AG09309 (cell line): ENCODE measurements at places on chromosomes 6 and 20.

DNA sequence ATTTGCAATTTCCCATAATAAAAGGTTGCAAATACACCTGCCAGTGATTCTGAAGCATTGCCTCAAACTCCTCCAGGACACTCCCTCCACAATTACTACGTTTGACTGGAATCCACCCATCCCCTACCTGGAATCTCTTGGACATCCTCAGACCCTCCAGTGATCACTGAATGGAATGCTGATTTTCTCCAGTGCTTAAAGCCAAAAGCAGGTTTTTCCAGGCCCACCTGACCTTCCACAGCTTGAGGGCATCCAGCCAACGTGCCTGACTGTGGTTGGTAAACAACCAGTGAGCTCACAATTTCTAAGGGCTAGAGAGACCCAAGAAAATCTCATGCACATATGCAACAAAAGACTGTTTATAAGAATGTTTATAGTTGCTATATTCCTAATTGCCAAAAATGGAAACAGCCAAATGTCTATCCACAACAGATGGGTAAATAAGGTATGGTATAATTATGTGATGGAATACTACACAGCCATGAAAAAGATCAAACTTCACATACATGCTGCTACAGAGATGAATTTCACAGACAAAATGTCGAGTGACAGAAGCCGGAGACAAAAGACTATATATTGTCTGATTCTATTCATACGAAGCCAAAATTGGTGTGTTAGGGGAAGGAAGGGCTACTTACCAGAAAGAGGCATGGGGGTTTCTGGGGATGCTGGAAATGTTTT lies 147.1 kb upstream of the RREB1 start:
- no peak for DNase-seq

DNA sequence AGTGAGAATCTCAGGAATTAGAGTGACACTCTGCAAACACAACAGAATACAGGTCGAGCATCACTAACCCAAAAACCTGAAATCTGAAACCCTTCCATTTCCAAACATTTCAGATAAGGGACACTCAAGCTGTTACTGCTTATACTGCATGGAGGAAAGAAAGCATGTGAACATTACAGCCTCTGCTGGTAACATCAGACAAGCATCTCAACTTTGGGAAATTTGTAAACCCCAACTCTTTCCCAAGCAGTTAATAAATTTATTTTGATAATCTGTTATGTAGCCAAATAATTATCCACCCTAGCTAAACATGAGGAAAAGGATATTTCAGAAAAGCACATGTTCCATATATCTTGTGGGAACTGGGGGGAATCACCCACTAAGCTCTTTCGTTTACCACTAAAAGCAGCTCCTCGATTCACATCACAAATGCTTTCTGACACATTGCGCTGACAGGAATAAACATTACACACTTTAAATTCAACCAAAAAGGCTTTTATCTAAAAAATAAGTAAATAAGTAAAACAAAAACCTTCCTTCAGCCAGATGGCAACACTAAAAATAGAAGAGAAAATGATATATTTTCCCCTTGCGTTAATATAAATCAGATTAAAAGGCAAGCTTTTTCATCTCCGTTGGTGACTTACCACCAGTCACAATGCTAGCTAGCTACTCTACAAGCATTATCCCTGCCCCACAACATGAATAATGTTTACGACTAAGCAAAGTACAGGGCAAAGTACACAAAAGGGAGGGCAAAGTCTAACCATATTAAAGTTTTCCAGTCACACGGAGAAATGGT lies 120.8 kb downstream of the MAP7 start:
- DNase-seq, result no peak

GRCh38 chr6:154766288-154766687 lies 33.1 kb downstream of the SCAF8 start:
- no peak for DNase-seq

GRCh38 chr20:41048461-41049301 lies 20.1 kb downstream of the TOP1 start:
- DNase-seq, result no peak

GRCh38 chr6:74971633-74972032 lies 234.2 kb downstream of the COL12A1 start:
- no peak for DNase-seq

- no peak for DNase-seq
Measured at GRCh38 chr6:105257340-105257739, 77.5 kb upstream of the POPDC3 start.

- DNase-seq, result peak; percentile 10
Measured at GRCh38 chr6:71544028-71544427, 255.4 kb downstream of the OGFRL1 start.

DNA sequence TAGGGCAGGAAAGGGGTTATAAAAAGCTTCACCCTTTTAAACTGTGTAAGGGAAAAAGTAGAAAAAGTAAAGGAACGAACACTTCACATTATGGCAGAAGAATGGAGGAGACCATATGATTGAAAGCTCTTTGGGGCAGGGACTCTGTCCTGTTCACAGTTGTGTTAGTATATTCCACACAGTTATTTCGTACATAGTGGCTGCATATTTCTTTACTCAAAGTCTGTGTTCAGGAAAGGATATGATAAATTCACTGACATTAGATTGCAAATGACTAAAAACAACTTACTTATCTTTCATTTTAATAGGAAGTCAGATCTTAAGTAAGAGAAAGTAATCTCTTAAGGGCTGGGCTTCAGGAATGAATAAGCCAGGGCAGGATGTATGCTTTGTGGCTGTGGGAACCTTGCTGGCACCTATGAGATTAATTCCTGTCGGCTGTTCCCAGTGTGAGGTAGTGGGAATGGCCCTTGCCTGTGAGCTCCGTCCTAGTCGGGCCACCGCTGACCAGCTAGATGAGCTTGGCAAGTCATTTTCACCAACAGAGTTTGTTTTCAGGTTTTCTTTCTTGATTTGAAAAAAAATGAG lies 11.2 kb downstream of the PPP1R14C start:
- DNase-seq, result no peak

GRCh38 chr6:170111816-170112582 lies 178.9 kb downstream of the DLL1 start:
- no peak for DNase-seq

DNA sequence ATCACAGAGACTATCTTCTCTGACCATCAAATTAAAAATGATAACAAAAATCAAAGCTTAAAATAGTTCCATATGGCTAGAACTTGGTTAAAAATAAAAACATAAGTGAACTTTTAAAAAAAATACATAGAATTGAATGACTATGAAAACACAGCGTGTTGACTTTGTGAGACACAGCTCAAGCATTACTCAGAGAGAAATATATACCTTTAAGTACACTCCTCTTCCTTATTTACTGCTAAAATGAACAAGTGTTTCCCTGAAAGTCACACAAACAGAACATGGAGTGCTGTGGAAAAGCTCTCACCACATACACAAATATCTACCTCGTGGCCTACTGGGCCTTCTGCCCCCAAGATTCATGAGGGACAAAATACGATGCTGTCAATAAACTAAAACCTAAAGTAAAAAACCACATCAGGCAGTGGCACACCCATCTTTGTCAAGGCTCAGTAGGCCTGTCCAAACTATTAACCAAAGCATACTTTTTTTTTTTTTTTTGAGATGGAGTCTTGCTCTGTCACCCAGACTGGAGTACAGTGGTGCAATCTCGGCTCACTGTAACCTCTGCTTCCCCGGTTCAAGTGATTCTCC lies 7.5 kb downstream of the FAXC start:
- no peak for DNase-seq

- no peak for DNase-seq
Measured at GRCh38 chr20:47489448-47489872, 12.2 kb upstream of the NCOA3 start.

DNA sequence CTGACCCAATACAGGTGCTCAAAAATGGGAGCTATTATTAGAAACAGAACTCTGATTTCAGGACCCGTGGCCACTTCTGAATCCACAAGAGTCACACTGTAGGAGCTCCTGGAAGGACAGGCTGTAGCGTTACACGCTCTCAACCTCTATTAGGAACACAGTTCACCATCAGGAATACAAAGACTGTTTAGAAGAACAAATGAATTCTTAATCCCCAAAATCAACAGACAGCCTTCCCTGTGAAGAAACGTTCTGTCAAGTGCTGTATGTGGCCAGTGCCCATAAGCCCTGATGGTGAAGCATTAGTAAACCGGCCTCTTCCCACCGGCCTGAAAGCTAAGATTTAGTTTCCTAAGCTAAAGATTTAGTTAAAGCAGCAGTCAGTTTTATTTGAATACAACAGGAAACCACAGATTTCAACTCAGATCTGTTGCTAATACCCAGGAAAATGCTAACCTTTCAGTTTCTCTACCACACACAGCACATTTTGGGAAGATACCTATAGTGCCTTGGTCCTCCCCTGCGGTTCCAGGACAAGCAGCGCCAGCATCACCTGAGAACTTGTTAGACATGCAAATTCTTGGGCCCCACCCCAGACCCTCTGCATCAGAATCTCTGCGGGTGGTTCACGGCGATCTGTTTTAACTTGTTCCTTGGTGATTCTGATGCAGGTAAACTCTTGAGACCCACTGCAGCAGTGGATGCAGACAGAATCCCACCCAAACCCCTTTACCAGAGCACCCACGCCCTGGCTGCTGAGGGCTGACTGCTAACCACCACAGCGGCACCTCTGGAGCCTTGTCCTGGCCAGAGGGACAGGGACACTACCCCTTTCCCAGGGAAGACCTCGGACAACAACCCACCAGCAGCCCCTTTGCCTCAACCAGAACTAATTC lies 33.4 kb downstream of the MTRES1 start:
- DNase-seq, result peak; percentile 10

DNA sequence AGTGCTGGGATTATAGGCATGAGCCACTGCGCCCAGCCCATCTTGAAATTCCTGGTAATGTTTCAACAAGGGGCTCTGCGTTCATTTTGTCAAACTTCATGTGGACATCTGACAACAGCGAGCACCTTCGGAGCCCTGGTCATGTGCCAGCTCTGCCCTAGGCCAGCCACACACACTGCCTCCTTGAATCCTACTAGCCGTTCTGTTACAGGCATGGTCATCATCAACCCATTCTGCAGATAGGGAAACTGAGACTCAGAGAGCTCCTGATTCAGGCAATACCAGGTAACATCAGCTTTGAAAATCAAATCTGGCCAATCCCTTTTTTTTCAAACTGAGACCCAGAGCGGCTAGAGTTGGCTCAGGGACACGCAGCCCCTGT lies 41.3 kb downstream of the RBM38 start:
- DNase-seq, result no peak

DNA sequence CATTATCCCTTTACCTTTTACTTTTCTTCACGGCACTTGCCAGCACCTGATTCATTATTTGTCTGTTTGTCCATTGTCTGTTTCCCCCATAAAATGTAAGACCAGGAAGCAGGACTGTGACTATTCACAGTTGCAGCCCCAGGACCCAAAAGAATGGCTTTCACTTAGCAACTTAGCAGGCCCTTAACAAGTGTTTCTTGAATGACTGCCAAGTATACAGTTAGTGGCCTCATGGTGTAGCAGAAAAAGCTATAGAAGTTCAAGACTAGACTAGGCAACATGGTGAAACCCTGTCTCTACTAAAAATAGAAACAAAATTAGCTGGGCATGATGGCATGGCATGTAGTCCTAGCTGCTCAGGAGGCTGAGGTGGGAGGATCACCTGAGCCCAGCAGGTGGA lies 4.3 kb downstream of the SLC26A8 start:
- DNase-seq, result no peak

DNA sequence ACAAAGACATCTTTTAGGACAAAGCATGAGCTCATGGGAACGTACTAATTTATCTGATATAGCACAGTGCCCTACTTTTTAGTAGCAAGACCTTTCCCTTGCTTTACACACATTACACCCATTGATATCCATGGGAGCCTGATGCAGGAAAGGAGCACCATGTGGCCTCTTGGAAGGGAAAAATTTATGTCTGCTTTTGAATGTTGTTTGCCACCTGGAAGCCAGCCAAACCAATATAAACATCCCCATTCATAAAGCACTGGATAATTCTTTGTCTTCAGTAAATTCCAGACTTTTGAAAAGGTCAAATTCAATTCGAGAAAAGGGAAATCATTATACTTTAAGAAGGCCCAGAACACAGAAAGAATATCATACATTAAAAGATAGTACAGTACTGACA lies 152.3 kb upstream of the BEND6 start:
- DNase-seq, result no peak

DNA sequence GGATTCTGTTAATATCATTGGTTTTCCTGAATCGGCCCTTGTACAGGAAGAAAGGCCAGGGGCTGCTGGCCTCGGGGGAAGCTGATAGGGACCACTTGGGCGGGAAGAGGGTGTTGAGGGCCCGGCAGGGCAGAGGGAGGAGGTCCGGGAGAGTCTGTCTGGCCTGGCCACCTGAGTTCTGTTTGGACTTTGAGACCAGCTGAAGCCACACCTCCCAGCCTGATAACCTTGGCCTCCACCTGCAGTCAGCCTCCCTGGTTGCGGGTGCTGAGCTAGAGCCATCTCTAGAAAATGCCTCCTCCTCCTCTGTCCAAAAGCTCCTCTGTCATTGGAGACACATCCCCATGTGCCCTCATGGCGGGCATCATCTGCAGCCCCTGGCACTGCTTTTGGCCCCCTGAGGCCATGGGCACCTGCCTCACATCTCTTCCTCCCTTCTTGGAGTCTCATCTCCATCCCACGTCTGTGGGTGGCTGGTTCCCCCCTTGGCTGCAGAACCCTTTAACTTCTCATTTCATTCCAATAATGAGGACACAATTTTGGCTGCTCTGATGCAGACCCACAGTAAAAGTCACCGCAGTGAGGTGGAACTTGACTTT lies 16.6 kb downstream of the APCDD1L start:
- DNase-seq, result no peak

DNA sequence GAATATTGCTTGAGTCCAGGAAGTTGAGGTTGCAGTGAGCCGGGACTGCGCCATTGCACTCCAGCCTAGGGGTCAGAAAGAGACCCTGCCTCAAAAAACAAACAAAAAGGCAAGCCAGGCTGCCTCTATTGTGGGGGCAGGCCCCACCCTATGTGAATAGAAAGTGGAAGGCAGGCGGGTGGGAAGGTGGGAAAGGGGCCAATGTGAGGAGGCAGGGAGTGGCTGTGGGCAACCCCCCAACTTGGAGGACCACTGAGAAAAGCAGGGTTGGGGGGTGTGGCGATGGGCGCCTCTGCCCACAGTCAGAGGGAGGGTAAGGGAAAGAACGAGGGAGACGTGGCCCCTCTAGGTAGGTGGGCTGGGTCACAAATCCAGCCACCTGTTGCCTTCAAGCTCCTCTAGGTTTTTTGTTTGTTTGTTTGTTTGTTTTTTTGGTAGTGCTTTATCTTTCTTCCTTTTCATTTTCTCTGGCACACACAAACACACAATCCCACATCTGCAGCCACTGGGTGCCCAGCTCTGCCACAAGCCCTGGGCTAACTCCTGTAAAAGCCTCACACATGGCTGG lies 5.3 kb upstream of the AP5S1 start:
- no peak for DNase-seq

GRCh38 chr6:41757271-41757670 lies 10.1 kb upstream of the PGC start:
- DNase-seq, result no peak
